Sciatic nerve (tissue), 2 donors: ENCODE measurements at places on chromosomes 4 and X. TPM values are rescaled to one million over a fixed set of nuclear protein-coding genes. Genes with fewer than 3 reads are reported as not detected.

- no peak for DNase-seq
These were observed 75.8 kb downstream of the FRYL start for GRCh38 chr4:48704091-48704802.

GRCh38 chr4:70833675-70834074 lies 6.0 kb downstream of the GRSF1 start:
- DNase-seq, result no peak

The ZAR1 gene
- total RNA-seq, result not detected

DNA sequence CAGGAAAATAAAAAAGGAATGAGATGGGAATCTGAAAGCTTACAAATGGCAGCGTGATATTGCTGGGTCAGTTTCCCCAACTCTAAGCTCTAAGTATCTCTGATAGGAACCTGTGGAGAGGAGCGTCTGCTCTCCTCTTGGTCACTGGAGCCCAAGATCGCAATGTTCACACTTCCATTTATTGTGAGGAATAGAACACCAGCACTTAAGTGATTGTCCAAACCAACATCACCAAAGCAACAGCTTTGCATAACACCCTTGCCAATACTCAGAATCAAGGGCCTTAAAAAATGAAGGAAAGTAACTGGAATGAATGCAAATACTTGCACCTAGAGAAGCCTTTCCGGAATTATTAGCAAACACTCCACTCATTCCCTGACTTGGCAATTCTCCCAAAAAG lies 46.8 kb upstream of the ATXN3L start:
- DNase-seq, result no peak

GRCh38 chr4:4281787-4282186 lies 8.2 kb downstream of the LYAR start:
- DNase-seq, result no peak
